ENCODE measurements at places on chromosomes 16 and 17.

- no peak for DNase-seq
Observed at GRCh38 chr17:76094046-76094445, 9.5 kb downstream of the EXOC7 start.

GRCh38 chr17:82041144-82041814, 3.8 kb upstream of the DCXR start:
- no peak for DNase-seq

DNA sequence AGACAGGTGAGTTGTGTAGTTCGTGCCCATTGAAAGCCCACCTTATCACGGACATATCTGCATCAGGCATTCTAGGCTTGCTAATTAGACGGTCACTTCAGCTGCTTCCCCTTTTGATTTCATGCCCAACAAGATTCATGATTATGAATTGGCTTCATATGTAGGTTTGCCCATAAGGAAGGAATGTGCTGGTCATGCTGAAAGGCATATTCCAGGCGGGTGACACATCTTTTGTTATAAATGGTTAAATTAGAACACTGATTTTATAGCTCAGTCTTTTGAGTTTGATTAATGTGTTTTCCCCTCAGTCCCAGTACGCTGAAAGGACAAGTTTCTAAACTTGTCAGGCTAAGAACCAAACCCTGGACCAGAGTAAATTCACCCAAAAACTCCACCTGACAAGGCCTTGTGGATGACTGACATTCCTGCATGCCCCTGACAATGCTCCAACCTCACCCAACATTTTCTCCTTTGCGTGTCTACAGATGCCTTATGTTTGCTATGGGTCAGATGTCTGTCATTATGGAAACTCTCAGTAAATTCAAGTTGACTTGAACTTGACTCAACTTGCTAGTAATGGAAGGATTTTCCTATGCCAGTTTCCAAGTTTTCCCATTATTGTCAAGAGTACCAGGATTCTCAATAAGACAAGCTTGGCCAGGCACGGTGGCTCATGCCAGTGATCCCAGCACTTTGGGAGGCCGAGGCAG, 421.9 kb downstream of the PMP22 start:
- no peak for DNase-seq

DNA sequence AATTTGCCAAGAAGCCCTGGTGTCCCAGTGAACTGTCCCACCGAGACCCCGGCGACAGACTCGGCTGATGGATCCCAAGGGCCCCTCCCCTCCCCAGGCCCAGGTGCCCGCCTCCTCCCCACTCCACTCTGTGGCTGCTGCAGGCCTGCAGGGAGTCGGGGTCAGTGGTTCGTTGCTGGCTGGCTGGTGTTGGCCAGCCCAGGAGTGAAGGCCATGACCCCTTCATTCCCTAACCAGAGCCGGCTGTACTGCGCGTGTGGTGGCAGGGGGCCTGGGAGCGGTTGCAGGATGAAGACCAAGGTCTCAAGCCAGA, 9.2 kb upstream of the TBX2 start:
- no peak for DNase-seq

GRCh38 chr17:13776027-13776551, 174.4 kb upstream of the HS3ST3A1 start:
- no peak for DNase-seq

DNA sequence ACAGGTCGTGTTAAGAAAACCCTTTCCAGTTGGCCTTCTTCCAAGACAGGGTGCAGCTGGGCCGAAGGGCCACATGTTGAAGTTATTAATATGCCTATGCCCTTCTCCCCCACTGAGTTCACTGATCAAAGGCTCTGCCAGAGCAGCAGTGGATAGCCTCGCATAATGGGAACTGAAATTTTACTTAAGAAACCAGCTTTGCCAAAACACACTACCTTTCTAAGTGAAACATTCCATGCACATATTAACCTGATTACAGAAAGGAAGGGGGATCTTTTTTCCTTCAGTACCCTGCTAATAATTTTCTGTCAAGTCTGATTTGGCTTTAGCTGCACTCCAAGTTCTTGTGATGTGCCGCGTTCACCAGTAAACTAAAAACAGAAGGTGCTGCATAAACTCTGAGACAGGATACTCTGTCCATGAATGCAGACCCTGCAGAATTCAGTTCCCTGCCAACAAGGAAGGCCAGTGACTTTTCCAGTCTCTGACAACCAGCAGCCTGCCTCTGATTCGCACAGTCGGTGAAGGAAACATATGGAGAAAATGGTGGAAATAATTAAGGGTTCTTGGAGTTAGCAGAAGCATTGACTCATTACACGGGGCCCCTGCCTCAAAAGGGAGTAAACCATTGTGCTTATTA, 283.8 kb downstream of the ZFHX3 start:
- no peak for DNase-seq

GRCh38 chr16:79295746-79296145, 304.8 kb downstream of the MAF start:
- DNase-seq = no peak

GRCh38 chr17:45315648-45316433, 979 bp downstream of the MAP3K14 start:
- DNase-seq = no peak

DNA sequence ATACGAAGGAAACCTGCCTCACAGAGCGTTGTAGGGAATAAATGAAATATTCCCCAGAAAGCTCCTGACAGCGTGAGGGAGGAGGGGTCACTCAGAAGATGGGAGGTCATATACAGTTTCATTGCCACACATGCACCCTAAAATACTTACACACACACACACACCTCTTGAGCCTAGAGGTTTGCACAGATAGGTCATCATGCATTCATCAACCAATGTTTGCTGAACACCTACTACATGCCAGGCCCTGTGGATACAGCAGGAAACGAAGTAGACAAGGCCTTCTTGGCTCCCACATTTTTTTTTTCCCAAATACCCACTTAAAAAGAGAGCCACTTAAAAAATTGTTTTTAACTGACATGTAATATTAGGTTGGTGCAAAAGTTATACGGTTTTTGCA, 907 bp upstream of the PLLP start:
- no peak for DNase-seq

- DNase-seq = no peak
Observed at GRCh38 chr16:47886631-47887415, 269.0 kb downstream of the ABCC12 start.

- no peak for DNase-seq
Observed at GRCh38 chr16:56451753-56452689, 667 bp downstream of the OGFOD1 start.

DNA sequence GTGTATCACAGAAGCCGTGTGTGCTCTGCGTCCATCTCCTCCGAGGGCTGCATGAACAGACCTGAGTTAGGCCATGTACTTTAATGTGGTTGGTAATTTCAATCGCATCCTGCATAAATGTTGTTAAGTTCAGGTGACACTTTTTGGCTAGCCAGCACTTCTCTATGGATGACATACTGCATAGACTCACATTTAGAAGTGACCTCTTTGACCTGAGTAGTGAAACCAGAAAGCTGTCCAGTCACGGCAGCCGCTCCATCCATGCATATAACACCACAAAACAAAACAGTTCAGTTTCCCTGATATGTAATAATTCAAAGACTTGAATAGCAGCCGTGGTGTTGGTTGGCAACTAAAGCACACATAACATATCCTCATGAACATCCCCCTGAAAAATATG, 94.1 kb downstream of the CYTH1 start:
- no peak for DNase-seq

- no peak for DNase-seq
Observed at GRCh38 chr16:88655053-88655732, 4.3 kb upstream of the CYBA start.

GRCh38 chr16:65254144-65254543, 132.3 kb upstream of the CDH11 start:
- DNase-seq = no peak

DNA sequence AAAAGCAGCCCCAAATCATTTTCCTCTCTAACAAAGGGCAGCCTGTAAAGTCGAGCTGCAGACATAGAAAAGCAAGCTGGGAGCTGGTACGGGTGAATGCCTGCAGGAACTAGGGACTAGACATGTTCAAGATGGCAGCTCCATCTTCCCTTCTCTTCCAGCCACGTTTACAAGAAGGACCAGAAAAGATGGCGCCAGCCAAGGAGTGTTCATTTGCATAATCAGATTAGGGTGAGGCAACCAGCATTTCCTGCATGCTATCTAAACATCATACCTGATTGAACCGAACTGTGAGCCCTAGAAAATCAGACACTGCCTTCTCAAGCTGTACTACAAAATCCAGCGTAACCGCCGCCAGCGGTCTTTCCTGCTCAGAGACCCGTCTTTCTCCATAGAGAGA, 896.8 kb downstream of the CDH11 start:
- no peak for DNase-seq

DNA sequence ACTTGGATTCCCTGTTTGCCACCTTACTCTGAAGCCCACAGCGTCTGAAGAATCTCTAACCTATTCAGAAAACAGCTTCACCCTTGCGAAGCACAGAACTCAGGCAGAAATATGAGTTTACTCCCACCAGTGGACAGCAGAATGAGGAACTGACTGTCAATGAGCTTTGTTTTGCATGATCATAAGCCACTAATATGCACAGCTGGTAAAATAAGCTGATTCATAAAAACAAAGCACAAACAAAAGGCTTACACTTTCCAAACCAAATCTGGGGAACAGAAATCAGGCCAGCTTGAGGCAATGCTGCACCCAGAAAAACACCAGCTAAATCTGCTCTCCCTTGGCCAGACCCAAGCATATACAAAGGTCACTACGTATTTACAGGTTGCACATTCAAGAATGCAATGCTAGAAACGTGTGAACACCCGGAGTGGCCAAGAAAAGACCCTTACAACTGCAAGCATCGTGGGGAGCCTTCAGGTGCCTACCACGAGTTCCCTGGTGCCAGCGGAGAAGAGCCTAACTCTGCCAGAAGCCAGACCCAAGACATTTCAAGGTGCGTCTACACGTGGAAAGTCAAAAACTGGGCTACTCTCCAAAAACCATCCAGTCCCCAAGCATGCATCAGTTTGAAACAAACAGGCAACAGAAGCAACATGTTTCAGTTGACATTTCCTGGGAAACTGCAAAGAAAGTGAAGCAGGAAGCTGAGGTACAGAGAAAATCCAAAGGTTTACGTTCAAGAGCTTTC, 207.1 kb downstream of the ZFHX3 start:
- DNase-seq = no peak

GRCh38 chr17:78819806-78820792, 20.5 kb downstream of the USP36 start:
- DNase-seq = no peak

DNA sequence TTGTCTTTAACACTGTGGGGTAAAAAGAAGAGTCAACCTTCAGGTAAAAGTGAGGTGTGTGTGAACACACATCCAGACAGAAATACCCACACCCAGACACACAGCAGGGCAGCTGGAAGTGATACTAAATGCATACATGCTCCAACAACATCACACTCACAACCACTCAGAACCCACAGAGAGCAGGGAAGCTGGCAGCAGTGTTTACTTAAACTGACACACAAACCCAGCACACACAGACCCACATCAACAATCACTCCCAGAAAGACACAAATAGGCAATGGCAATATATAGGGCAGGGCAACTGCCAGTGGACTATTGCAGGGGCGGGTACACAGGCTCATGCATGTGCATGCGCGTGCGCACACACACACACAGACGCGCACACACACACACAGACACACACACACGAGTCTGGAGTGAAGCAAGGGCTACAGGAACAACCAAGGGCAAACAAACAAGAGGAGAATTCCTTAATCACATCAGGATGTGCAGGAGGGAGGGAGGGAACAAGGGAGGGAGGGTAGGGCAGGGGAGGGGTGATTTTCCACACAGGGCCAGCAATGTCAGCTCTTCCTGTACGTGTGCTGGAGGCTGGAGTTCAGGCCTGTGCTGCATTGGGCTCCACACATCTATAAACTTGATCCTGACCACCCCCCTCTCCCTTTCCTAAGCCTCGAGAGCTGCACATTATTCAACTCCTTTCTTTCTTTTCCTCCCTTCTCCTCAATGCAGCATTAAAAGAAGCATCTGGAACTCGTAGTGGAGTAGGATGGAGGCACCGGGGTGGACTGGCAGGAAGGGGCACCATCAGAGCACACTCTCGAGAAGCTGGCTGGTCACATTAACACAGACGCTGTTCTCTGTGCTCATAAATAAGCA, 30.1 kb downstream of the HIC1 start:
- DNase-seq = peak; percentile 96

GRCh38 chr16:23101012-23101550, 48.2 kb downstream of the USP31 start:
- DNase-seq = no peak

DNA sequence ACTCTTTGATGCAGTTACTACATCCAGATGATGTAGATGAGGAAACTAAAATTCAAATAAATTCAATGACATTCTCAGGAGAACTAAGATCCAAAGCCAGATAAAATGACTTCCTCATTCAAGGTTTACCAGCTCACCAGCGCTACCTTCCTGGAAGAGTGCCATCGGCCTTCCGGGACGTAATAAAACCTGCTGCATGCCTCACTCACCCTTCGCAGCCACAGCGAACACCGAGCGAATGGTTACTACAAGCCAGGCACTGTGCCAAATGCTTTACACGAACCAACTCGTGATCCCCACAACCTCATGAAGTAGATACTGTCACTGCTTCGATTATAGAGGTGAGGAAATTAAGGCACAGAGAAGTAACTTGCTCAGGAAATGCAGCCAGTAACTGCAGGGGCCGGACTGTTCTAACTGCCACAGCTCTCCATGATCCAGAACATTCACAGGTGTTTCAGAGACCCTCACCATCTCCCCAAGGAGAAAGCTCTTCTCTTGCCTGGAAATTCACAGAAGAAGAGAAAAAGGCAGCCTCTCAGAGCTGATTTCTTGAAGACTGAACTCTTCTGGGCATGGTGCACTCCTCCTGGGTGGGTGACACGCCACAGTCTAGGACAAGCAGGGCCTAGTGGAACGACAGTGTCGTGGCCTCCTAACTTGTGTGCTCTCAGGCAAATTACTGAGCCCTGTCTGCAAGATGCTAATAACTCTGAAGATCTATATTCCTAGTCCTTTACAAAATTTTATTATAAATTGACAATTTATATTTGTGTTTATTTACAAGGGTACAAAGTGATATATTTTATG, 46.8 kb downstream of the HIC1 start:
- DNase-seq = no peak

DNA sequence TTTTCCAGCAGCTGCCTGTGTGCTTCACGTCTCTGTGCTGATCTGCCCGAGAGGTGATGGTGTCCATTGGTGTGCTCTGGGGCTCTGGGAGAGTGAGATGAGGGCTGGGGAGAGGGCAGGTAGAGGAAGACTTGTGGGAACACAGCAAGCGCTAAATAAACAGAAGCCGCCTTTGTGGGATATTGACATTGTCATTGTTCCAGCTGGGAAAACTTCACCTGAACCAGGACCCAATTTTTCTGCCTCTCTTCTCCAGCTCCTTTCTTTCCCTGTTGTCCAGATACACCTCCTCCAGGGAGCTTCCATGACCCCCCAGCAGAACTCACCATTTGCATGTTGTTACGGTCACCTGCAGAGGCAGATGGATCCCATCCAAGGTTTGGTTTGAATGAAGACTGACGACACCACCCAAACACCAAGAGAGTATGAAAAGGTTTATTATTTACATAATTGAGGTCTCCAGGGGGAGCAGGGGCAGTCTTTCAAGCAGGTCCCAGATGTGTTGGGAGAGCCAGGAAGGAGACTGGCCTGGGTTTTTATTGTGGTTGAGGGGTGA, 3.6 kb upstream of the ITGA3 start:
- no peak for DNase-seq

- DNase-seq = no peak
Observed at GRCh38 chr16:53864819-53865493, 161.0 kb downstream of the FTO start.
